ENCODE measurements at places on chromosomes 5 and 9.

- no peak for DNase-seq
Observed at GRCh38 chr5:132767150-132767549, 9.9 kb downstream of the SEPTIN8 start.

DNA sequence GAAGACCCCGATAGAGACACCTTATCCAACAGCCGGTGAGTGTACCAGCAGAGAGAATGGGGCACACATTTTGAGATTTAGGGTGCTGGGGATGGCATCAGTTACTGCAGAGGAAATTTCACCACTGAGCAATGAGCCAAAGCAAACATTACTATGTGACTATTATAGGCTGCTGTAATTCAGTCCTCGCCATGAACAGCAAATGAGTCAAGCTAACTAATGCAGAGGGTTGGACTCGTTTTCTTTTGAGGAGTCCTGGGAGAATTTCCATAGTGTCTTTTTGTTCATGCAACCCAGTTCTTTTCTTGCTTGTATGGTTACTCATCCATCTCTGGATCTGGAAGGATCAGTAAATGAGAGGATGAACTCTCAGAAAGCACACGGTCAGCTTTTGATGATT is 323.8 kb downstream of the PSAT1 start:
- peak; percentile 77 for DNase-seq

DNA sequence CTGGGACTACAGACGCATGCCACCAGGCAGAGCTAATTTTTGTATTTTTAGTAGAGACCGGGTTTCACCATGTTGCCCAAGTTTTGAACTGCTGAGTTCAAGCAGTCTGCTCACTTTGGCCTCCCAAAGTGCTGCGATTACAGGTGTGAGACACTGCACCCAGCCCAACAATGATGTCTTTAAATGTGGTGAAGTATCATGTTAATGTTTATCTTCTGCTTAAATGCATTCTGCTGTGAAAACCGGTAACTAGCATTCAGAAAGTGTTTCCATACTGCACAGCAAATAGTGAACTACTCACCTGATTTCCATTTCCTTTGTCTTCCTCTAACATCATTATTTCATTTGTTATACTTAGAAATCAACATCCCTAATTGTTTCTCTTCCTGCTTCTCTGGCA is 264.0 kb upstream of the ITGA1 start:
- DNase-seq = no peak

DNA sequence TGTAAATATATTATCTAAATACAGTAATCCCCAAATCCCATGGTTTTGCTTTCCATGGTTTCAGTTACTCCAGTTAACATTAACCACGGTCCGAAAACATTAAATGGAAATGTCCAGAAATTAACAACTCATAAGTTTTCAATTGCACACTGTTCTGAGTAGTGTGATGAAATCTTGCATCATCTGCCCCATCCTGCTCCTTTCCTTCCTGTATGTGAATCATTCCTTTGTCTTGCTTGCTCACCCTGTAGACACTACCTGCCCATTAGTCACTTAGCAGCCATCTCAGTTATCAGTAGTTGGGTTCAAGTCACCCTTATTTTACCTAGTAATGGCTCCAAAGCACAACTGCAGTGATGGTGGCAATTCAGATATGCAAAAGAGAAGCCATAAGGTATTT is 1568.5 kb upstream of the WWC1 start:
- DNase-seq = peak; percentile 44

GRCh38 chr9:126965541-126966428 is 51.2 kb downstream of the RALGPS1 start:
- peak; percentile 18 for DNase-seq

DNA sequence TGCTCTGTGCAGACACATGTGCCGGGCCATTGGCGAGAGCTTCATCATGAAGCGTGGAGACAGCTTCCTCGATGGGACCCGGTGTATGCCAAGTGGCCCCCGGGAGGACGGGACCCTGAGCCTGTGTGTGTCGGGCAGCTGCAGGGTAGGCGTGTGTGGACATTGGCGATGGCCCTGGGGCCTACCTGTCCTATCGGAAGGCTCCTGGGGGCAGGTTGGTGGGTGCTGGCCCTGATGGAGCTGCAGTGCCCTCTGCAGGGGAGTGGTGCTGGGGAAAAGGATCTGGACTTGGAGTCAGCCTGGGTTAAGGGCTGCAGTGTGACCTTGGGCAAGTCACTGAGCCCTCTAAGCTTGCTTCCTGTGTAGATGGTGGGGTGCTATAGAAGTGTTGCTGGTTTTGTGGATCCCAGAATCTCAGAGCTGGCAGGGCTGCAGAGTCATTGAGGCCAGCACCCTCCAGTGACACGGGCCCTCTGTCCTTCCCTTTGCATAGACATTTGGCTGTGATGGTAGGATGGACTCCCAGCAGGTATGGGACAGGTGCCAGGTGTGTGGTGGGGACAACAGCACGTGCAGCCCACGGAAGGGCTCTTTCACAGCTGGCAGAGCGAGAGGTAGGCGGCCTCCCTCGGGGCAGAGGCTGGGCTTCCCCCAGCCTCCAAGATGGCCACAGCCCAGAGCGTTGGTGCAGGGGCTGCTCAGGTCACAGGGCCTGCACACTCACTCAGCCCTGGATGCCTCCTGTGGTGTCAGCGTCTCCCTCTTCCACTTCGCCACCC is 15.8 kb downstream of the ADAMTS13 start:
- DNase-seq = no peak

- DNase-seq = no peak
Observed at GRCh38 chr5:102664616-102665335, 90.3 kb upstream of the PAM start.

DNA sequence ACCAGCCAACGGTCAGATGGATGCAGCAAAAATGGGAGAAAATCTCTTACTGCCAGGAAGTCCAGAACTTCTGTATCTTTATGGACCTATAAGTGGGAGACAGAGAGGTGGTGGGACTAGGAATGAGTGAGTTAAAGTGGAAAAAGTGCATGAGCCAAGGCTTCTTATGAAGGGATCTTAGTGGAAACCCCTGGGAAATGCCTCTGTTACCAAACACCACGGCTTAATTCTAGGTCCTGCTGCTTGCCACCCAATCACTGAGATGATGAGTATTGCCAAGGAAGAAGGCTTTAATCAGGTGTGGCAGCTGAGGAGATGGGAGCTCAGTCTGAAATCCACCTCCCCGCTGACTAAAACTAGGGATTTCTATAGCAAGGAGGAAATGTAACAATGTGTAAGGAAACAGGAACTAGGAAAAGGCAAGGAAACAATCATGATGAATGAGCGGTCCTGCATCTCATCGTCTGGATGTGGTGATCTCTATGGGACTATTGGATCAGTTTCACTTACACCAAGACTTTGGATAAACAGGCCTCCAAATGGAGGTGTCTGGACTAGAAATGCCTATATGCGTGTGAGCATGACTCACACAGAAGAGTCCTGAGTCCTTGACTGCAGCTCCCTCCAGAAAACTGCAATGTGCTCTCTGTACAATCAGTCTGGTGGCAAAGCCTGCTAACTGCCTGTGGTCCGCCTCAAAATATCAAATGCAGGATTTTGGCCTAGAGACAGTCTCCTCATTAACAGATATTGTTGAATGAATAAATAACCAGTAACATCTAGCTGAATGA is 98.2 kb upstream of the PRR16 start:
- peak; percentile 30 for DNase-seq

GRCh38 chr9:2231101-2231500 is 216.0 kb downstream of the SMARCA2 start:
- DNase-seq = no peak

DNA sequence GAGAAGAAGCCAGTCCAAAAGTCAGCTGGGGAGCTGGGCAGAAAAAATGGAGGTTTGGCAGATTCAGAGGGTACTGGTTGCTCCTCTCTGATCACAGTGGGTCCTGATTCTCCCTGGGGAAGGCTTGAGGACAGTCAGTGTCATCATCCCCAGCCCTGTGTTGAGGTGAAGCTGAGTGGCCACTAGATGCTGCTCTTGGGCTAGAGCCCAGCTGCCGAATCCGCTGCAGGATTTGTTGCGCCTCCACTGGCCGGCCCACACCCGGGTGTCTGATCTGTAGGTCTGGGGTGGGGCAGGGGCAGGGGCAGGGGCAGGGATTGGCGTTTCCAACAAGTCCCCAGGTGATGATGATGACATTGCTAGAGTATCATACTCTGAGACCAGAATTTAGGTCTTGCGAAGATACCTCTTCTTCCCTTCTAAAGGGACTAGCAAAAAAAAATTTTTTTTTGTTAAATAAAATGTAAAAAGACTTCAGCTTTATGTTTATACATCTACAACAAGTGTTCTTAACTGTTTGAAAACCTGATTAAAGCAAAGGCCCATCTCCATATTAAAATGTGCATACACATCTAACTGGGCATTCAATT is 106.8 kb downstream of the PDE6A start:
- peak; percentile 46 for DNase-seq

DNA sequence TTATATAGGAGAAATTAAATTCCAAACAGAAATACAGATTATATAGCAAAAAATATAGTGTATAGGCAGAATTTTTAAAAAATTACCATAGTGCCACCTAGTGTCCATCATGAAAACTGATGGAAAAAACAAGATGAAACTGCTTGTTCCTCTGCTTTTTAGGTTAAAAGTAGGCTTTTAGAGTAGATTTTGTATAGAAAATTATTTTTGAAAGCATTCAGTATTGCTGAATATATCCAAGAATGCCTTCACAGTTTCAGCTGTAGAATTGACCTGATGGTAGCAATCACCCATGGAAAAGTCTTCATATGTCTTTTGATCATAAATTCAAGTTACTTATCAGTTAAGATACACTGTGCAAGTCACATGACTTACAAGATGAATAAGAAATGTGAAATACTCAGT is 19.7 kb downstream of the RIOK2 start:
- DNase-seq = no peak

- DNase-seq = no peak
Observed at GRCh38 chr5:169627551-169627950, 9.5 kb upstream of the DOCK2 start.

- peak; percentile 24 for DNase-seq
Observed at GRCh38 chr9:101601904-101602765, 7.4 kb upstream of the PPP3R2 start.

GRCh38 chr9:137445275-137445807 is 4.2 kb upstream of the ENTPD8 start:
- peak; percentile 47 for DNase-seq

DNA sequence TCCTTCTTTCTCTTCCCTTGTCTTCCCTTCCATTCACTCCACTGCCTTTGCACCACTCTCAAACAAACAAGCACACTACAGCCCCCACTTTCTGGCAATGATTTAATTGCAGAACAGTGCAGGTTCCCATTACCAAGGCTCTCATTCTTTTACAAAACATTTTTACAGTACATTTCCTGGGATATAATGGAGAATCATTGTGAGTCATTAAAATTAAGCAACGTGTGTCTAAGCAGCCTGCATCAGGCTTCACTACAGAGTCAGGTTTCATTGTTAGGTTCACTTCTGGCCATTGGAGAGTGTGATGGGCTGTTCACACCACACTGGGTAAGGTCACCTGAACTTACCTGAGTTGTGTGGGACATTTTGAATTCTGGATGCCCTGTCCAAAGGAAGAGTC is 303.5 kb downstream of the TRIM32 start:
- no peak for DNase-seq

DNA sequence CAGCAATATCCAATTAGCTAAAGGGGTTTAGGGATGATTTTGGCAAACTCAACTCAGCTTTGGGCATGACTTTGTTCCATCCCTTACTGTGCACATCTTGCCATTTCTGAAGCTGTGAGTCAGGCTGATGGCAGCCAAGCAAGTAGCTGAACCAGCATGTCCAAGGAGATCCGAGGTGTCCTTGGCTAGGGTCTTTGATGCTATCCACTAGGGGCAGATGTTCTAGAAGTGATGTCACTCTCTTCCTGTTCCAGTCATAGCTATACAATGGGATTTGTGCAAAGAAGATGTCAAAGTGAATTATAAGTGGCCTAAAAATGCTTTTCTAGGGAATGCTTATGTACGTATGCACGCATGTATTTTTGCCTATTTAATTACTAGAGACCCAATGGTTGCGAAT is 160.8 kb upstream of the PAPPA start:
- peak; percentile 62 for DNase-seq
